ENCODE measurements at places on chromosomes 1 and 21.
A peak's percentile ranks its signal among the peaks of the same experiment; 100 is the strongest.

DNA sequence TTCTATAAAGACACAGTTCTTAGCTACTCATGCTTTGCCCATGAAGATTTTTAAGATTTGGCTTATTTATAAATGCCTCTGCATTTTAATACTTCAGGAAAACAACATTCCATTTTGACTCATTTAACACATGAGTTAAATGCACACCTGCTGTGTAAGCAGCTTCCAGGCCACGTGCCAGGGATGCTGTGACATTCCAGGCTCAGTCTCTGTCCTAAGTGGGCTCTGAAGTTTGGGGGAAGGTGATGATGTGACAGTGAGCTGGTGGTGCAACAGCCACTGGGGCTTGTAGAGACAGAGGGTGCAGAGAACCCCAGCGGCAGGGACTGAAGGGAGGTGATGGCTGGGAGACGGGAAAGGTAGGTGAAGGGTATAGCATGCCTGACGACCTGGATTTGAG lies 40.7 kb downstream of the HHAT start:
- DNase-seq: no peak

- DNase-seq: no peak
Measured at GRCh38 chr1:173267453-173267945, 60.4 kb upstream of the TNFSF4 start.

GRCh38 chr1:185376840-185377635 lies 60.0 kb upstream of the IVNS1ABP start:
- DNase-seq: no peak

- DNase-seq: peak; percentile 82
Measured at GRCh38 chr1:150563340-150564038, 14.3 kb downstream of the ADAMTSL4 start.

GRCh38 chr1:234584926-234585325 lies 25.1 kb downstream of the IRF2BP2 start:
- no peak for DNase-seq

DNA sequence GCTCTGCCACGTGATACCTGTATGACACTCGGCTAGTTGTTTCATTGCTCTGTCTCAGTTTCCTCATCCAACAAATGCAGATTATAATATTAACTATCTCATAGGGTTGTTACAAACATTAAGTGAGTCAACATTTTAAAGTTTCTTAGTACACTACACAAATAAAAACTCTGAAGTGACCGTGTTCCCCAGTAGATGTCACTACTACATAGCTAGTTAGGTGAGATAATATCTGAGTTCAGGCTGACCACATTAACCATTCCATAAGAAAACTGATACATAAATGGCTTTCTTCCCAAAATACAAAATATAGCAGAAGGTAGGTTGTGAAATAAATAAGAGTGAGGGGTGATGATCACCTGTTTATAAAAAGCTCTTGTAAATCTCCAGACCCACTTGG lies 214.1 kb downstream of the NUF2 start:
- DNase-seq: no peak

- DNase-seq: no peak
Measured at GRCh38 chr1:71054281-71054731, 6.7 kb upstream of the PTGER3 start.

- no peak for DNase-seq
Measured at GRCh38 chr1:117780687-117781475, 148.5 kb downstream of the GDAP2 start.

DNA sequence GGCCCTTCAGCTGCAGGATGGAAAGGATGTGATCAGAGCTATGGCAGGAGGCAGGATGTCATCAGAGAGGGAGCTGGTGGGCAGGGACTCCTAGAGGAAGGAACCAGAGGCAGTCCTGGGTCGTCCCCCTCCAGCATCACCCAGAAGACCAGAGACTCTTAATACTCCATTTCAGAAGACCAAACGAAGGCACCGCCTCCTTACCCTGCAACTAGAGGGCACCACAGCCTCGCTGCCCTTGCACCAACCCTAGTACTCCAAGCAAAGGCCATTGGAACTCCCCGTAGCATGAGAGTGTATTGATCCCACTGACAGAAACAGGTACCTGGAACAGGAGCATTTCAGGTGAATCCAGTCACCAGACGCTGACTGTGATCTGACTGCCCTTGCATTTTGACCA lies 598.1 kb downstream of the NPHP4 start:
- DNase-seq: no peak

DNA sequence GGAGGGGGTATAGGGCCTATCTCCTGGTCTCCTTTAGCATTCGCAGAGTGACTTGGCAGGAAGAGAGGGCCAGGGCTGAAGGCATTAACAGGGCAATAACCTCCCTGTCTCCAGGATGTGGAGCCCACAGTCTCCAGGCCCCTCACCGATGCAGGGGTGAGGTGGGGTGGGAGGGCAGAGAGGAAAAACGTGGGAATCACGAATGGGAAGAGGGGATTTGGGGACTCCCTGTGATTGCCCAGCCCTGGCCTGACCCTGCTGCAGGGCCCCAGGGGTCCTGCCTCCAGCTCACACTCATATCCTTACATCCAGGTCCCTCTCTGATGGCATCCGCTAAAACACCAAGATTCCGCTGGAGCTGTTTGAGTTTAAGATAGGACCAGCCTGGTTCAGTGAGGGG lies 14.6 kb downstream of the TFAP2E start:
- DNase-seq: no peak

DNA sequence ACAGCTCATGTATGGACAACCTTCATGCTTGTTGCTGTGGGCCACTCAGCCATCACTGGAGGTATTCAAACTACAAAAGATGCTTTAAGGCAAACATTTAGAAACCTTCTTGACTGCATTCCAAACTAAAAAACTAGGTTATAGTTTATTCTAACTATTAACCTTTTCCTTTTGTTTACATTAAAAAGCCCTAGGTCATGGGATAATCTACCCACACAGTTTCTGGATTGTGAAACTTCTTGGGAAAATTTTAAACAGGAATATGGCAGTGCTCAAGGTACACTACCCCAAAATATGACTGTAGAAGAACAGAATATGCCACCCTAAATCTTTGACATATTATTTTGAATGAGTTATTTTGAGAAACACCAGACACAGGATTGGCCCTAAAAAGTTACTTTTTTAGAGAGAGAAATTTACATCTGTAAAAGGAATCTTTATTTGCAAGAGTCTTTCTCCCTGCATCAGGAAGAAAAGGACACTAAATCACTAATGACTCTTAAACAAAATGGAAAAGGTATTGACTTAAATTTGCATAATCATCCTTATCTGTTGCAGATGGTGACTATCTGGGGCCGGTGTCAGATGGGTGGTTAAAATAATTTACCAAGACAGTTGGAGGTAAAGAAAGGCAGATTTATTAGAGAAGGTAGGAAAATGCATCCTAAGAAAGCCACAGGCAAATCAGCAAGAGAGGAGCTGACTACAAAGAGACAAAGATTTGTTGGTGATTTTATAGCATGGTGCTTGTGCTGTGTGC lies 25.1 kb upstream of the NUF2 start:
- DNase-seq: no peak

GRCh38 chr1:236063551-236063918 lies 1.4 kb downstream of the NID1 start:
- no peak for DNase-seq

DNA sequence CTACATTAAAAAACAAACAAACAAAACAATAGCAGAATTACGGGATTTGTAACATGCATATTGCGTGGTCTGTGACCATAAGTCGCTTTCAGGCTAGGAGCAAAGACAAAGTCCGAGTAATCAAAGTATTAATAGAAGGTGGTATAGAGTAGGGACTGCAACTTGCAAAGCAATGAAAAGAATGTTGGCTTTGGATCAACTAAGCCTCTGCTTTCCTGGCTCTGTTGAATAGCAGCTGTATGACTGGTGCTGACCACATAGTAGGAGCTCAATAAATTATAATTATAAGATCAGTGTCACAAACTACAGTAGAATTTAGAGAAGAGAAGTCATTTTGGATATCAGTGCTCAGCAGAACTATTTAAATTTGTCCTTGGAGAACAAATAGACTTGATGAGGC lies 586.4 kb downstream of the DPYD start:
- DNase-seq: no peak

DNA sequence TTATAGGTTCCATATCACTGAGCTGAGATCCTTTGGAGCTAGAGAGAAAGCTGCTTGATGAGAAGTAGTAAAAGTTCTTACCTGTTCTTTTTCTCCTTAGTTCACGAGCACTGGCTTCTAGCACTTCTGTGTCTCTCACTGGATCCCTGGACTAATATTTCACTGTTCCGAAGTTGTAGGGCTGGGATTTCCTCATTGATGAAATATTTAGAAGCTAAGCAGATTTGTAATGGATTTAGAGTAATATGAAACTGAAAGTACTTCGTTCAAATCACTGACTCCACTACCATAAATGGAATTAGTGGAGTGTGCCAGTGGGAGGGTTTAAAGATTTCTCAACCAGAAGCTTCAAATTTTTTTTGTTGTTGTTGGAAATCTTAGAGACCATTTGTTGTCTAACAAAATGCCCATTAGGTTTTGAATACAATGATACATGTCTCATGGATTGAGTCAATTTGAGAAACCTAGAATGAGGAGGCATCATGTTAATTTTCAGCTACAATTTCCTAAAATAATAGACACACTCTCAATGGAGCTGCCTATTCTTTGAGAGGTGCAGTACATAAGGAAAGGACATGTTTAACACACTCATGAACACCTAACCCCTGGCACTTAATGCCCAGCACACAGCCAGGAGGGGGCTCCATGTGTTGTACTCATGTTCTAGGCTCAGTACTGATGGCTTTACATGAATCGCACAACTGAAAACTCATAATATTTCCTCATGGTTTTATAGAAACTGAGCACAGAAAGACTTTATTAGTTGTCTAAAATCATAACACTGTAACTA lies at the start of gene GBP1:
TSS of gene GBP1 (minus strand) at position 130 of the 790 bp plus-strand sequence. CDS start 1,974 bp downstream, outside the sequence.
- peak; percentile 59 for DNase-seq

GRCh38 chr1:244052016-244052727 lies 1.1 kb downstream of the ZBTB18 start:
- no peak for DNase-seq

DNA sequence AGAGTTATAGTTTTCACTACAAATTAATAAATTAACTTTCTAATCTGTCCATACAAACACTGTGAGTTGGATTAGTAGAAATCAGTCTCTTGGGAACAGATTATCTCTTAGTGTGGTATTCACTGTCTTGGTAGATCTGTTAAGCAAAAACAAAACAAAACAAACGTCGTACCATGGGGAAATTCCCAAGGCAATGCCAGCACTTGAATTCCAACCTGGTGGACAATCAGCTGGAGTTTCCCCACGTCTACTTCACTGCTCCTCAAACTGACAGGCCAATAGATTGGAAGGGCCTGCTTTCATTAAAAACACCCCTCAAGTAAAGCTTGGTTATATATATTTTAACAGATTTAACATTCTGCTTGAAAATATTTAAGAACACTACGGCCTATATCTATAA lies 31.9 kb downstream of the GDAP2 start:
- no peak for DNase-seq

- DNase-seq: no peak
Measured at GRCh38 chr1:212670301-212670700, 29.3 kb downstream of the BATF3 start.

- no peak for DNase-seq
Measured at GRCh38 chr1:3415260-3416090, 39.0 kb upstream of the ARHGEF16 start.

DNA sequence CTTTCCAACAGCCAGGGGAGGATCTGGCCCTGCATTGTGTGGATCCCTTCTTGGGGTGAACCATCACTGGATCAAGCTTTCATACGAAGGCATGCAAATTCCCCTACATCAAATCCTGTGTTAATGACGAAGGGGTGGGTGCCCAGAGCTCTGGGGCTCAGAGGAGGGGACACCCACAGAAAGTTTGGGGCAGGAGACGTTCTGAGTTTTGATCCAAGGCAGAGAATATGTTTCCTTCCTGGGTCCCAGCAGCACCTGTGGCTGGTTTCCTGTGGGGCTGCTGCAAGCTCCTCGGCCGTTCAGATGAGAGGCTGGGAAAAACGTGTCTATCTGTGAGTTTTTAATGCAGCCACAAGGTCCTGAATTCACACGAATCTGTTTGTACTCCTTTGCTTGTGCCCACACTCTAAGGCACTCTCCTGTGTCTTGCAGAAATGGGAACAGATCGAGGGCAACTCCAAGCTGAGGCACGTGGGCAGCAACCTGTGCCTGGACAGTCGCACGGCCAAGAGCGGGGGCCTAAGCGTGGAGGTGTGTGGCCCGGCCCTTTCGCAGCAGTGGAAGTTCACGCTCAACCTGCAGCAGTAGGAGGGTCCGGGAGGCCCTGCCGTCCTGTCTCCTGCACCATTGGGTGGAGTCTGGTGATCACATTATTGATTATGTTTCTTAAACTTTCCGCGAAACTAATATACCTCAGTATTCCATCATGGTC lies 147.1 kb downstream of the PGBD5 start:
- no peak for DNase-seq

DNA sequence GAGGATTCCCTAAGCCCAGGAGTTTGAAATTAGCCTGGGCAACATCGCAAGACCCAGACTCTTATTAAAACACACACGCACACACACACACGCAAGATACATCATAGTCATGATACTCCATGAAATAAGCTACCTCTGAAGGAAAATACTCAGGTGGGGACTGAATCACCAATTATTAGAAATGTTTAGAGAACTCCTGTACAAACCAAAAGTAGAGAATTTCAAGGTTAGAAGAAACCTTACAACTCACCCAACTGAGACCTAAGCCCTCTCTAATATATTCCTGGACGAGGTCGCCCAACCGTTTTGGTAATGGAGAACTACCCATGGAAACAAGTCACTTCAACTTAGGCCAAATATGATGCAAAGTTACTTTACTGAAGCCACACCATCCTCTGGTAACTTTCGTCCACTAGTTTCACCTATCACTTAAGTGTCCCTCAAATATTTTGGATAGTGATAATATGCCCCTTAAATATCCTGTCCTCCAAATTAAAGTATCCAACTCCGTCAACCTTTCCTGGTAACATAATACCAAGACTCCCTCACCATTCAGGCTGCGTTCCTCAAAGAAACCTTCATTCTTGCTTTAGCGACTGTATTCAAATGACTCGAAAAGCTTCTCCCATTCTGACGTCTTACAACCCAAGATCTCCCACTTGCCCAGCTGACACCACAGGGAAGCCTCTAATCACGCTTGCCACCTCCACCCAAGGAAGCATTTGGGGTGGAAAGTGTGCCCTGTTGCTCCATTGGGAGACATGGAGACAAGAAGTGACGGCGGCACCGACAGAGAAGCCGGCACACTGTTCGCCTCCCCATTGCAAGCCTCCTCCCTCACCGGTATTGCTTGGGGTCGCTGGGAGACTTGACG lies 856 bp downstream of the NRDC start:
- DNase-seq: no peak

DNA sequence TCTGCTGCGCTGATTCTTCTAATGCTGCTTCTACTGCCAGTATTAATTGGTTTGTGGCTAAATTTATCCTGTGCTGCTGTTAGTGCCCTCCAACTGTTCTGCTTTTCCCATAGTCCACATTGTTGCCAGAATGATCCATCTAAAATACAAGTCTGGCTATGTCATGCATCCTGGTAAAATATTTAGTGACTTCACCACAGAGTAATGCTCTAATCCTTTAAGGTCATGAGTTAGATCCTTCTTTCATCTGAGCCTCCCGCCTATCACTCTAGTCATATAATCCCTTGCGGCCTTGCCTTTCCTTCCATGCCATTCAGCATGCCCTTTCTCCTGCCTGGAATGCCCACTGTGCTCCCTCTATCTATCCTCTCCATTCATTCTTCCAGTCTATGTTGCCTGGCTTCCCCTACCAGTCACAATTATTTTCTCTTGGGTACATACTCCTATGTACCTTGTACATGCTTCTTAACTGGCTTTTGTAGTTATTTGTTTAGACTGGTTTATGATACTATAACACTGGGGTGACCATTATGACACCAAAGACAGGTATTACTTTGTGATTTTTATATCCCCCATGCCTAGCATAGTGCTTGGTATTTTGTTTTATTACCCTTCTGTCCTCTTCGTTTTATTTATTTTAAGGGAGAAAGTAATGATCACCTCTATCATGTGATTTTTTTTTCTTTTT lies 144.0 kb downstream of the MAGI3 start:
- DNase-seq: no peak

Data from CD4-positive, alpha-beta T cell treated with Interleukin-15 for 4 hours (primary cell).